ENCODE measurements at places on chromosomes 5 and 9.

DNA sequence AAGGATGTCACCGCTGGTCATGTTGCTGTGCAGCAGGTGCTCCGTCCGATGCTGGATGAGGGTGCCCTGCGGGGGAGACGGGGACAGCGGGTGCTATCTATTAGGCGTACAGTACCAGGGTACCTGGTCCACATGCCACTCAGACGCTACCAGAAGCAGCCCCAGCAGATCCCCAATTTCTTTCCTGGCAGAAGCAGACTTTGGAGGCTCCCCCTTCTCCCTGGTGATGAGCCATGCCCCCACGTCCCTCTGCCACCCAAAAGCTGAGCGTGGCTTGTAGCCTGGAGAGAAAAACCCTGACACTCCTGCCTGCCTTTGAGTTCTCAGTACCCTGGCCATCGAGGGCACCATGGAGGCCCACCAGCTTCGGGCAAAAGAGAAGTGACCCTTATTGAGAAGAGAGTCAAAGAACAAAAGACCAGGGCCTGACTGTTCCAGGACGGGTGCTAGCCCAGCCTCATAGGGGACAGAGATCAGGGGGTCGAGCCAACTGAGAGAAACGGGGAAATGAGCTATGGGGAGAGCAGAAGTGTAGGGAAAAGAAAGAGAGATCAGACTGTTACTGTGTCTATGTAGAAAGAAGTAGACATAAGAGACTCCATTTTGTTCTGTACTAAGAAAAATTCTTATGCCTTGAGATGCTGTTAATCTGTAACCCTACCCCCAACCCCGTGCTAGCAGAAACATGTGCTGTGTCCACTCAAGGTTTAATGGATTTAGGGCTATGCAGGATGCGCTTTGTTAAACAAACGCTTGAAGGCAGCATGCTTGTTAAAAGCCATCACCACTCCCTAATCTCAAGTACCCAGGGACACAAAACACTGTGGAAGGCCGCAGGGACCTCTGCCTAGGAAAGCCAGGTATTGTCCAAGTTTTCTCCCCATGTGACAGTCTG is 62.0 kb upstream of the ZNF354B start:
- no peak for DNase-seq

GRCh38 chr9:110921705-110922104 is 116.6 kb downstream of the LPAR1 start:
- no peak for DNase-seq

DNA sequence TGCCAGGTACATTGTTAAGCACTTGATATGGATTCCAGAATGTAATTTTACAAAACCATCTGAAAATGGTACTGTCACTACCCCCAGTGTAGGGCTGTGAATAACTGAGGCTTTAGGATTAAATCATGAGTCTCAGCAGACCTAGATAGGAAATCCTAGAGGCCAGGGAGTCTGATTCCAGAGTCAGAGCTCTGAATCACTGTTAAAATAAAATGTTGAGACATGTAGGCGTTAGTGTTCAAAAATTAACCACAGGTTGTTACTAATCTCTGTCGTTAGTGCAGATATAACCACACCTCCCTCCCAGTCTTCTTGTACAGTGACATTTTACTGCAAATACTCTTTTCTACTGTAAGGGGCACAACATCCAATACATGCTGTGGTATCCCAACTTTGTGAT is 1828.8 kb downstream of the MAT2B start:
- no peak for DNase-seq

GRCh38 chr5:169745441-169746146 is 108.5 kb downstream of the DOCK2 start:
- DNase-seq, result no peak

DNA sequence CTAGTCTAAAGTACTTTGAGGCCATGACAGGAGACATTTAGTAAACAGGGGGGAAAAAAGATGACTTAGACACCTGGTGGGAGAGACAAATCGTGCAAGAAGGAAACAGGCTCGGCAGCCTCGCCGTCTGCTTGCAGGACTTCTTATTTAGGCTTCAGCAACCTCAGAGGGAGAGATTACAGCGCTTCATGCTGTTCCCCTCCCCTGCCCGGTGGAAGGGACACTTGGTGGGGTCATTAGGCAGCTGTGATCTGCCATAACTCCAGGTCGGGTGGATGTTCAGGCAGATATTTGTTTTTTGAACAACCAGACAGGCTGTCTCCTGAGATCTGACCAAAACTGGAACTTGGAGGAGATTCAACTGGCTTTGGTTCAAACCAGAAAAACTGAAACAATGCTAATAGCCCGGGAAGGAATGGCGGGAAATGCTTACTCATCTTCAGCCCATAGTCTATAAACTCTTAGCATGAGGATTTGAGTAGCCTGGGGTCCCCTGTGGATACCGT is 38.1 kb upstream of the CD180 start:
- DNase-seq, result no peak

DNA sequence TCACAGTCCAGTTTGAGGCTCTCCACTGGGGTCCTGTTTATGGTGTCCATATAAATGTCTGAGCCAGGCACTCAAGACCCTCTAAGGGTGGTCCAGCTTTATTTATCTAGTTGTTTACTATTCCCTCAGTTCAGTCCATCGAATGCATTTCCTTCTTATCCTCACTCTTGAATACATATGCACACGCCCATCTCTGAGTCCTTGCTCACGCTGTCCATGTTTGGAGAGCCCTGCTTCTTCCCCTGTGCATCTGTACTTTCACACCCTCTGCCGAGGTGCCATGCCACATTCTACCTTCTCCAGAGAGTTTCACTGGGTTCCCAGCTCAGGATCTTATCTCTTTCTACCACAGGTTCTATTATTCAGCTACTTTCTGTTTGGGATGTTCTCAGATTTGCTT is 30.2 kb upstream of the SEMA6A start:
- no peak for DNase-seq

DNA sequence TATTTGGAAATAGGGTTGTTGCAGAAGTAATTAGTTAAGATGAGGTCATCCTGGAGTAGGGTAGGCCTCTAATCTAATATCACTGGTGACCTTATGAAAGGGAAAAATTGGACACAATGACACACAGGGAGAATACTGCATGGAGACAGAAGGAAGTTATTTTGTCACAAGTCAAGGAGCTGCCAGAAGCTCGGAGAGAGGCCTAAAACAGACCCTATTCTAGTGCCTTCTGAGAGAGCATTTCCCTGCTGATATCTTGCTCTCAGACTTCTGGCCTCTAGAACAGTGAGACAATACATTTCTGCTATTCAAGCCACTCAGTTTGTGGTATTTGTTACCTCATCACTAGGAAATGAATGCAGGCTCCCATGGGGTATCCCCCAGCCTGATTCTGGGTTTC is 332.9 kb downstream of the CSNK1G3 start:
- no peak for DNase-seq

GRCh38 chr5:66057239-66057638 is 86.9 kb upstream of the SREK1 start:
- DNase-seq, result no peak

DNA sequence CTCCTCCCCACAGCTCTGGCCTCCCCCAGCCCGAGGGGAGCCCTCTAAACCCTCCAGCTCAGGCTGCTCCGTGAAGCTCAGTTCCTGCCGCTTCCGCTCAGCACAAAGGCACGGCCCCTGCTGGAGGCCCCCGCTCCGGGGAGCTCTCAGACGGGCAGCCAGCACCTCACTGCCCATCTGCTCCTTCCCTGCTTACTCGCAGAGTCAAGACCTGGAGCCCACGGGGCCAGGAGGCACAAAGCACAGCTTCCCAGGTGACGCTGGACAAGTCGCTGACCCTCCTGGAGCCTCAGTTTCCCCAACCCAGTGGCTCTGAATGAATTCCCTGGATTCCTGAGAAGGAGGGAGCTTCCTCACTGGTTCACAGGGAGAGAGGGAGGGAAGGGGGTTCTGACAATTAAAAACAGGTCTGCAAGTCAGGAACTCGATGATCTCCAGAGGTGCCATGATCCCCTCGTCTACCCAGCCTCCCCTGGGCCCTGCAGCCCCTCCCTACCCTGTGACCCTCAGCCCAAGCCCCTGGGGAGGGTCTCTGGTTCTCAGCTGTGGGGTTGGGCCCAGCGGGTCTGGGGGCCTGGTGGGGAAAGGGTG is 36.2 kb downstream of the VAV2 start:
- DNase-seq, result no peak

DNA sequence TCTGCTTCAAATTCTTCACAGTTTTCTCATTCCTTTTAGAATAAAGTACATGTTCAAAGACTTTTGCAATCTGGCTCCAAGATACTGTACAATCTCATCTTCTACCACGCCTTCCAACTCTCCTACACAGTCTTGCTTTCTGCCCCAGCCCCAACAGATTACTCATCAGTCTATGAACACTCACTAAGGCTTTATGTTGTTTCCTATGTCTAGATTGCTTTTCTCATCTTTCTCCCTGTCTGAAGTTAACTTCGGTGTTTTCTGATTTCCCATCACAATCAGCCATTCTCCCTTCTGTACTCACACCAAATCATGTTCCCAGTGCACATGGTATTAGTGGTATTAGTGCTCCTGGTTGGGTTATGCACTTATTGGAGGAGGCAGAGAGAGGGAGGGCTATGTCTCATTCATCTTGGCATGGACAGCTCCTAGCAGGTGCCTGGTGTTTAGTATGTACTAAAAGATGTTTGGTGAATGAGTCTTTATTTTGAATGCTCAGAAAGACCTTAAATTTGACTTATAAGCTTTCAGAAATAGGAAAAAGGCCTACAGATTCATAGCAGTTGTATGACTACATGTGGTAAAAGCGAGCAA is 44.0 kb upstream of the ZNF608 start:
- DNase-seq, result no peak

DNA sequence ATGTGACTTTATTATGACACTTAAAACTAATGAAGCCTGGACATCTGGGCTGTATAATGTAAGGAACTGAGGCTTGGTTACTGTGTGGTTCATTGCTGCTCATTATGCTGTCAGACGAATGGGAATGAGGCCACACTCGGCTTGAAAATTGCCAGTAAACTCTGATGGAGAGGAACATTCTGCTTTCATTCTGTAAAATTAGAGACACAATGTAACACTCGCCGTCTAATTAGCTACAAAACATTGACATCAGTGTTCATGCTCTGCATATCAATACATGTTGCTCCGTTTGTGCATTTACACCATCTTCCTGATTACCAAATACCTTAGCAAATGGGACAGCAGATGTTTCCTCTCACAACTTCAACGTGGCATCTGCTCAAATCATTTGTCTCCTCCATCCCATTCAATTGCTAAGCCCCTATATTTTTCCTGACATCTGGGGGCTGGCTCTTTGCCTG is 133.0 kb downstream of the SLC28A3 start:
- DNase-seq, result no peak

- no peak for DNase-seq
These were observed 5.2 kb downstream of the BARHL1 start for GRCh38 chr9:132587592-132587955.

DNA sequence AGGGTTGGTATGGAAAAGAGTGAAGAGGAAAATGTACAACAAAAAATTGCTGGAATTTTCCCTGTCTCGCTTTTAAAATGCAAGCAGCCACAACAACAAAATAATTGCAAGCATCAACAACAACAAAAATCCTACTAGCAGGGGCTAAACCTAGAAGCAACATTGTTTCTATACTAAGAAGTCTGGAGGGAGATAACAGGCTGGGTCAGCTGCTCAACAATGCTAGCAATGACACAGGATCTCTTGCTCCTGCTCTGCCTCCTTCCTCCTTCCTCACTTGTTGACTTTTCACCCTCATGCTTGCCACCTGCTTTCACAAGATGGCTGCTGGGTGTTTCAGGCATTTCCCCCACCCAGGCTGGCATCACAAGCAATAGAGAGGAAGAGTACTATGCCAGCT is 7.6 kb upstream of the AOPEP start:
- DNase-seq, result no peak

DNA sequence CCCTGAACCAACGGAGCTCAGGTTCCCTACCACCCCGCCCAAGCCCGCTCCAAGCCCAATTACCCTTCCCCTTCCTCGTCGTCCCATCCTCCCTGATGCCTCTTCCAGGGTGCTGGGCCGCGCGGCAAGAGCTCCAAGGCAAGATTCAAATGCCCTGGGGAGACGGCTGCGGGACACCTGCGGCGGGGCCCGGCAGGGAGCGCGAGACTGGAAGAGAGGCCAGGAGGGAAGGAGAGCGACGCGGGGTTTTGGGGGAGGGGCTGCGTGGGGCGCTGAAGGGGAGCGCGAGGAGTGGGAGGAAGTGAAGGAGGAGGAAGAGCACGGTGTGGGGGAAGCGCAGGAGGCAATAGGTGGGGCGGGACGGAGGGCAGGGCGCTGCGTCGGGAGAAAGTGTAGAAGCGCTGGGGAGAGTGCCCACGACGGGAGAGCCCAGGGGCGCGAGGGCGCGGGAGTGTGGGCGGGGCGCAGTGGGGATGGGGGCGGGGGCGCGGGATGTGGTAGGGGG is 975 bp upstream of the NXNL2 start:
- no peak for DNase-seq

- DNase-seq, result no peak
These were observed 206.5 kb downstream of the GADD45G start for GRCh38 chr9:89811356-89811755.

DNA sequence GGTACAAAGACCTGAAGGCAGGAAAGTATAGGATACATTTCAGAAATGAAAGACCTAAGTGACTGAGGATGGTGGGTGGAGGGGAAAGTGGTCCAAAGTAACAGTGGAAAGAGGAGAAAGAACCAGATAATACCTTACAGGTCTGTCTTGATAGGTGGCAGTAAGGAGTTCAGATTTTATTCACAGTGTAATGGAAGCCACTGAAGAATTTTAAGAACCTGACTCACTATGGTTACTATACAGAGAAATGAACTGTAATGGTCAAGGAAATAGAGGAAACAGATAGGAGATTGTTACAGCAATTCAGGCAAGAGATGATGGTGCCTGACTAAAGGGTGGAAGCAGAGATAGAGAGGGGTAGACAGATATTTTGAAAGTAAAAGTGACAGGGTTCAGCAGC is 46.5 kb downstream of the EPB41L4A start:
- no peak for DNase-seq

GRCh38 chr9:100714372-100715099 is 136.7 kb downstream of the CAVIN4 start:
- DNase-seq, result peak; percentile 35

- no peak for DNase-seq
These were observed 532.9 kb upstream of the NUDT12 start for GRCh38 chr5:104095527-104095926.

- DNase-seq, result no peak
These were observed 436.6 kb downstream of the DTWD2 start for GRCh38 chr5:118551716-118552115.

DNA sequence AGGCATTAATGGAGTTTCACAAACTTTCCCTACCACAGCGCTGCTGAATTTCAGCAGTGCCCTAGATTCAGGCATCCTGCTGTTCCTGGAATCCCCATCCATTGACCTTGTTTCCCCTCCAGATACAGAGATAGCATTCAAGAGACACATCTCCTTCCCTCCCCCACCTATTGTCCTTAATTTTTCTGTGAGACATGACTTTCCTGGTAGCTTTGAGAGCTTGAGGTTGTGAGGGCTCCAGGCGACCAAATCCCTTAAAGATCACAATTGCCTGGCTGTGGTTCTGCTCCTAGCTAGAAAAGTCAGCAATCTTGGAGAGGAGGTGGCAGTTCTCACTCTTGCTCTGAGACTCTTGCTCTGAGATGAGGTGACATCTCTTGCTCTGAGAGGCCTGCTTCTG is 48.0 kb downstream of the PRR16 start:
- DNase-seq, result no peak
